ENCODE measurements at places on chromosomes 7 and 10.

- no peak for DNase-seq
Observed at GRCh38 chr7:36810489-36810888, 86.2 kb upstream of the AOAH start.

GRCh38 chr10:74063256-74063655 lies 65.3 kb downstream of the VCL start:
- no peak for DNase-seq

GRCh38 chr7:149866139-149866778 lies 7.5 kb upstream of the ATP6V0E2 start:
- DNase-seq: no peak

DNA sequence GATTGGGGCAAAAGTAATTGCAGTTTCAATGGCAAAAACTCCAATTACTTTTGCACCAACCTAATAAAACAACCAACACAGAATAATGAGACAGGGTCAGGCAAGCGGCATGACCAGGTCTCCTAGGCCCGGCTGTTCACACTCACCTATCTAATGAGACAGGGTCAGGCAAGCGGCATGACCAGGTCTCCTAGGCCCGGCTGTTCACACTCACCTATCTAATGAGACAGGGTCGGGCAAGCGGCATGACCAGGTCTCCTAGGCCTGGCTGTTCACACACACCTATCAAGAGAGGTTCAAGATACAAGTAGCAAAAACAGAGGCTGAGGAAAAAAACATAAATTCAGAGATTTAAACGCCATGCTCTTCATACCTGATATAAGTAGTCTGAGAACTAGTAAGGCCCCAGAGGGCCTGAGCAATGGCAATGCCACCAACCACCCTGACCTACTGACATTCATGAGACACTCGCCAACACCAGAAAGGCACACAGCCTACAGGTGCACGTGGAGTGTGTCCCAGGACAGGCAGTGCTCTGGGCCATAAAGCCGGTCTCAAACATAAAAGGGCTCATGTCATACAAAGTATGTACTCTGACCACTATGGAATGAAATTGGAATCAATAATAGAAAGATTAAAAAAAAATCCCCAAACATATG lies 40.6 kb upstream of the NCAPG2 start:
- no peak for DNase-seq

DNA sequence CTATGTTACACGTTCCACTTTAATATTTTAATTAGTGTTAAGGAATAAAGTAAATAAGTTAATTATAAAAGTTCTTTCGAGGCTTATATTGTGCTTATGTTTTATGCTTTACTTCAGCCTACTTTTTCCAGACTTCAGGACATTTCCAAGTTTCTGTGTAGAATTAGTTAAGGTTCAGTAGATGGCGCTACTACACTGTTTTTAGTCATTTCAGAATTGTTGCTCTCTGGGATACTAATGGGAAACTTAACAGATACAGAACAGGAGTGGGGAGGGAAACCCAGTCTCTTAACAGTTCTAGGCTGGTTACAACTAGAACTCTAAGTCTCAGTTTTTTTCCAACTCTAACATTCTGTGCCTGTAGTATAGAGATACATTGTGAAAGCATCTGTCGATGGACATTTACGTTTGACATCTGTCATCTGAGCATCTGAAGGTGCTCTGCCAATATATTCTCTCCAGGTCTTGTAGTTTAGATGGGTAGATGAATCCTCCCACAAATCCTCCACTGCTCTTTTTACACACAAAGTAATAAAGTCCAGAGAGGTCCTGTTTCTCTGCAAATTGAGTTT lies 56.8 kb upstream of the FAM171A1 start:
- DNase-seq: no peak
